Heart left ventricle (tissue), 16 donors: ENCODE measurements at places on chromosomes 1 and 21.

DNA sequence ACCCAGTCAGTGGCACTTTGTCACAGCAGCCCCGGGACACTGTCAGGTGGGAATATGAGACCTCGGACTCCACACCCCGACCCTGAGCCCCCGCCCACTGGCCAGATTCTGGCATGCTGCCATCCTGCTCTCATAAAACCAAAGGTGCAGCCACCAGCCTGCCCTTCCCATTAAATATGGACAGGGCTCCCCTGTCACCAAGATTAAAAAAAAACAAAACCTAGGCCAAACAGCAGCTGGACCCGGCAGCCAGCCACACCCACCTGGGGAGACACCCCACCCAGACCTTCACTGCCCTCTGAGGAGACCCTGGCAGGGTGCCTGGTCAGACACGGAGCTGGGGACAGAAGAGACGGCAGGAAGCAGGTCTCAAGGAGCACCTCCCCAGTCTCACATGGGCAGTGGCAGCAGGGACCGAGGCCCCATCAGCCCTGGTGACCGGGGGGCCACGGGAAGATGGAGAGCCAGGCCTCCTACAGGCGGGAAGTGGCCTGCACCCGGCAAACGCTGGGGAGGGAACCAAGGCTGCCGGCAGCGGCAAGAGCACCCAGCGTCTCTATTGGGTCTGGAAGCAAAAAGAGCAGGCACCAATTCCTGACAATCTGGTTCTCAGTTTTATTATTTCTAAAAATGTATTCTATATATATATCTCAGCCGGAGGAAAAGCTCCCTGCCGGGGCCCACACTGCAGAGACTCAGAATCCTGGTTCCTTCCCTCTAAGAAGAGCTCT is 61.9 kb downstream of the ACOT7 start:
- DNase-seq, result no peak

DNA sequence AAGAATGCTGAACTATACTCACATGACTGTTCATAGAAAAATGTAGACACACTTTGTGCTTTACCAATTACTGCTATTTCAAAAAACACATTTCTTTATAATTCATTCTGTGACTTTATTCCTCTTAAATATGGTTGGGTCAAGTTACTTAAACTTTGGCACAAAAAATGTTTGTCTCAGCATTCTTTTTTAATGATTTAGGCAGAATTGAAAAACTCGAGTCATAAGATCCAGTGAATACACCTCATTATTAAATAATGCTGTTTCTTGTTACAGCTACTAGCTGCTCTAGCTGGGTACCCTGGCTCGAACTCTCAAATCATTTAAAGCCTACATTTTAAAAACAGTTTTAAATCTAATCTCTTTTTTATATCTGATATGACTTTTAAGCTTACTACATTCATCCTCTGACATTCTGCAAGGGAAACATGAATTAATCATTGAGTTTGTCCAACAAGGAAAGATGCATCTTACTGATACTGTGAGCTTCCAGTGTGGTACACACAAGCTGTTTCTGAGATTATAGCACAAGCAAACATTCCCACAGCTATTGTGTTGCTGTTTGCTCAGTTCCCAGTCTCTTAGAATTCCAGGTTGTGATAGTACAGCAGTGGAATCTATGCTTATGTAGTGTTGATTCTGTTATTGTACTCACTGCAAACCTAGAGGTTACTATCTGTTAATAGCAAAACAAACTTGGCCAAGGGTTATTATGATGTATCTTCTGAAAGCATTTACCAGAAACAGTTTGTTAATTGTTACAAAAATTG is 746.5 kb downstream of the USP25 start:
- DNase-seq, result no peak

- no peak for DNase-seq
Observed at GRCh38 chr21:26837539-26837938, 7.7 kb downstream of the ADAMTS1 start.

GRCh38 chr1:192474080-192474683 is 101.4 kb upstream of the RGS1 start:
- DNase-seq, result no peak

DNA sequence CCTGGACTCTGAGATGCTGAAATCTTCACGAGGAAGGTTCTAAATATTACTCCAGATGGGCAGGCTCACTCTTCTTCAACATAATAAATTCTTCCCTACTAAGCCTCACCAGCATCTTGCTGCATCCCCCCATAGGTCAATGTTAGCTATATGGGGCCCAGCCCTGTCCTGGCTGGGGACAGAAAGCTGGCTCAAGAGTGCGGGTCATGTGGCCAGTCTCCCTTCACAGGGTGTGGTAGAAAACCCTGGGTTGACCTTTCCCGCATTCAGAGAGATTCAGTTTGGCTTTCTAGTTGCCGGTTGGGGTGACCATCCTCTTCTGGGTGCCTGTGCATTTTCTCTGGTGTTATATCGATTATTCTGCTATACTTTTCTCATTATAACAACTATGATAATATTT is 19.8 kb upstream of the KPRP start:
- no peak for DNase-seq

- no peak for DNase-seq
Observed at GRCh38 chr1:198856601-198857000, 217.8 kb downstream of the PTPRC start.

- no peak for DNase-seq
Observed at GRCh38 chr1:227730630-227731151, 4.4 kb downstream of the JMJD4 start.

DNA sequence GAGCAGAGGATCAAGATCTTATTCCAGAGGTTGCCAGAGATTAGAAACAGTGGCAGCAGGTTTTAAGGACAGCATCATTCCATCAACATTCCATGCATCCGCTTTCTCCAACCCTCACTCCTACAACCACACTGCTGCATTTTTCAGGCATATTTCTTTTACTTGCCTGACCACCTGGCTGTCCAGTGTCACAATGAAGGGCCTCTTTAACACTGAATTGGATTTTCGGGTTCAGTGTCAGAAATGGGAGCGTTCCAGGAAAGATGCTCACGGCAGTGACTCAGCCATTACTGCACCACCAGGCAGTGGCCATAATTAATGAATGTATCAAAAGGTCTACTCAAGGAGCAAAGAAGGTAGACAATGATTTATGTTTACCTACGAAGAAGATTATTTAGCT is 200.4 kb upstream of the ESRRG start:
- DNase-seq, result no peak

DNA sequence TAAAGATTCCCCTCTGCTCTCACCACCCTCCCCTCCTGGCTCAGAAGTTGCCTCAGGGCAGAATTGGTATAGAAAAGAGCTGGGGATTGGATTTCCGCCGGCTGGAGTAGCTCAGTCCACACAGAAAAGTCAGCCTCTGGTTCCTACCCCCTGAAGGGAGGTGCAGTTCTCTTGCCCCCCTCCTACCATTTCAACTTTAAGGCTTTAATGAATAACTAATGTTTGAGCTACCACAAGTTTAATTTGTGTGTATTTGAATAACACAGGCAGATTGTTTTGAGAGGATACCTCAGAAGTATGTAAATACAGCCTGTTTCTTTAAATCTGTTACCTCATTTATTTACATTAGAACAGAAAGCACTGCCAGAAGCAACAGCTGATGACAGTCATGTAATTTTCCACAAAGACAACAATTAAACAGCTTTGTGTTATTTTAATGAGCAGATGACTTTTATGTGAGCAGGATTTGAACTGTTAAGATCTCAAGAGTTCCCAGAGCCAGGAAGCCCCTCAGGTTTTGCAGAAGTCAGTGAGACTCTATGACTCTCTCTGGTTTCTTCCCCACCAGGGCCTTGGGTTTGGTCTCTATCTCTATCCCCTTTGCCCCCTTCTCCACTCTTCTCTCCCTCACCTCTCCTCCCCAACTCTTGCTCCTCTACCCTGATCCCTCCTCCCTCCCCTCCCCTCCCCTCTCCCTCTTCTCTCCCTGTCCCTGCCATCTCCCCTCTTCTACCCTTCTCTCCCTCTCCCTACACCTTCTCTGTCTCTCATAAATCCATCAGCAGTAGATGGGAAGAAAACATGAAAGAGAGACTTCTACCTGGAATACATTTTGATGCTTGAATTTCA is 26.3 kb downstream of the DUSP10 start:
- no peak for DNase-seq

- no peak for DNase-seq
Observed at GRCh38 chr1:24484199-24484598, 18.4 kb upstream of the RCAN3 start.

DNA sequence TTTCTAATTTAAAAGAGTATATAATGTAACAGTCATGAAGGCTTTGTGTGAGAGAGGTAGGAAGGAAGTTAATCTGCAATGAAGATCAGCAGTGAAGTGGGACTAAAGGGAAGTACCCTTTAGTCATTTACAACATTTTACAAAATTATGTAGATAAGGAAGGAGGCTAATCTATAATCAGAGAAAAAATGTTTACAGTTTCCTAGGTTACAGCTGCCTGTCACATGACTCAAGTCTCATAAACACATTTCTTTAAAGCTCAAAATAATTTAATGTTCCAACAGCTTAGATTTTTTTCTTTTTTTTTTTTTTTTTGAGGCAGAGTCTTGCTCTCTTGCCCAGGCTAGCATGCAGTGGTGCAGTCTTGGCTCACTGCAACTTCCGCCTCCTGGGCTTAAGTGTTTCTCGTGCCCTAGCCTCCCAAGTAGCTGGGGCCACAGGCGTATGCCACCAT is 26.2 kb upstream of the CAP1 start:
- no peak for DNase-seq

- no peak for DNase-seq
Observed at GRCh38 chr1:230270559-230271281, 155.4 kb downstream of the PGBD5 start.

DNA sequence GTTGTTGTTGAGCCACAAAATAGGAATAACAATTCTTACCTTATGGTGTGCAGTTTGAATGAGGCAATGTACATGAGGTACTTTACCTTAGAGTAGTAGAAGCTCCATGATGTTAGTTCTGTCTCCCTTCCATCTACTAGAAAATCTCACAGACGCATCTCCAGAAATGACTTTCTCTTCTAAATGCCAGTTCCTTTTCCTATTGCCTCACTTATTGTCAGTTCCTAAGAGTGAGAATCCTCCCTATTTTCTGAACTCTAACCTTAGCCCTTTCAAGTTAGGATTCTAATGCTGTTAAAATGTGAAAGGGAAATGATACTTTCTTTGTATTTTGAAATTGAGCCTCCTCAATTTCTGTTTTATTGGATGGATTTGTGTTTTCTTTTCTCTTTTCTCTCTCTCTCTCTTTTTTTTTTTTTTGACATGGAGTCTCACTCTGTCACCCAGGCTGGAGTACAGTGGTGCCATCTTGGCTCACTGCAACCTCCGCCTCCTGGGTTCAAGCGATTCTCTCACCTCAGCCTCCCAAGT is 18.6 kb upstream of the MAPKAPK2 start:
- no peak for DNase-seq
